Spinal cord (tissue), 10 donors: ENCODE measurements at places on chromosomes 7 and 10. TPM values are rescaled to one million over a fixed set of nuclear protein-coding genes. Genes with fewer than 3 reads are reported as not detected.

MYL10 gene
- not detected for total RNA-seq

PTPRE gene
- total RNA-seq = 36.5 TPM

COL26A1 gene
- 17.4 TPM for total RNA-seq

CXCL12 gene
- total RNA-seq = 103 TPM

NPSR1 gene
- total RNA-seq = 0.11 TPM

BMPR1A gene
- 84.0 TPM for total RNA-seq

AEBP1 gene
- 39.9 TPM for total RNA-seq

ANXA11 gene
- 22.8 TPM for total RNA-seq

AFAP1L2 gene
- total RNA-seq = 48.3 TPM

PPP1R17 gene
- 1.8 TPM for total RNA-seq

OPN4 gene
- not detected for total RNA-seq

KLF14 gene
- 0.22 TPM for total RNA-seq

MYO1G gene
- 0.55 TPM for total RNA-seq

HOXA1 gene
- total RNA-seq = 1.2 TPM

CPA4 gene
- total RNA-seq = 2.1 TPM

MALSU1 gene
- 61.1 TPM for total RNA-seq

- DNase-seq = peak; percentile 37
These were observed at the start of gene CPED1 for GRCh38 chr7:120988591-120989256. Gene CPED1, plus strand, starts transcription at chr7:120988711. Its CDS starts 911 bp downstream, at chr7:120989622.

- DNase-seq = no peak
These were observed 607.1 kb downstream of the SDK1 start for GRCh38 chr7:3908153-3908552.

DNA sequence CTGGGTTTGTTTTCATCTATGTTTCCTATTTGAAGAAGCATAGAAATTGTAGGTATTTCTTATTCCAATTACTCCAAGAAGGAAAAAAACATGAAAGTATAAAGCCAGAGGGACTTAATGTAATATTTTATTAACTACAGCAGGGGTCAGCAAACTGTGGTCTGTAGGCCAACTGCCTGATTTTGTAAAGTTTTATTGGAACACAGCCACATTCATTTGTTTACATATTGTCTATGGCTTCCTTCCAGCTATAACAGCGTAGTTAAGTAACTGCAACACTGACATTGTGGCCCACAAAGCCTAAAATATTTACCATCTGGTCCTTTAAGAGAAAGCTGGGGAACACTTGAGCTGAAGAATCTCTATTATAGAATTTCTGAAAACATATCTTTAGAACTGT, 306.2 kb downstream of the BICC1 start:
- DNase-seq = no peak

GRCh38 chr7:22116451-22117030, 170.8 kb upstream of the CDCA7L start:
- no peak for DNase-seq

- no peak for DNase-seq
These were observed 256.8 kb downstream of the ELFN1 start for GRCh38 chr7:1926908-1927306.

GRCh38 chr10:73875139-73875475, 752 bp upstream of the CAMK2G start:
- DNase-seq = no peak

- no peak for DNase-seq
These were observed 30.6 kb downstream of the APBB1IP start for GRCh38 chr10:26468700-26469099.

DNA sequence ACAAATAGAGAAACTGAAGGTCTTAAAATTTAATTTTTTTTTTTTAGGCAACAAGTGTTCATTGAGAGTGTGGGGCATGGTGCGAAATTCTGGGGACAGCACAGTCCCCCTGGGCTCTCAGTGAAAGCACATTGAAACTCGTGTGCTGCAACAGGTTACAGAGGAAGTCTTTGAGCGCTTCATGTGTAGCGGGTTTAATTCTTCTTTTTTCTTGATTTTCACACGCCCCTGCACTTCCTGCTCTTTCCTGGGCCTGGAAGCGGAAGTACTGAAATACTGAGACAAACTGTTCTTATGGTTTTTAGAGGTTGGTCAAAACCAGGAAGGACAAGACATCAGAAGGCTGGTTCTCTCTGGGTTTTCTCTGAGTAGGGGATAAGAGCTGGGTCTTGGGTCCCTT, 203.5 kb downstream of the PTEN start:
- no peak for DNase-seq

DNA sequence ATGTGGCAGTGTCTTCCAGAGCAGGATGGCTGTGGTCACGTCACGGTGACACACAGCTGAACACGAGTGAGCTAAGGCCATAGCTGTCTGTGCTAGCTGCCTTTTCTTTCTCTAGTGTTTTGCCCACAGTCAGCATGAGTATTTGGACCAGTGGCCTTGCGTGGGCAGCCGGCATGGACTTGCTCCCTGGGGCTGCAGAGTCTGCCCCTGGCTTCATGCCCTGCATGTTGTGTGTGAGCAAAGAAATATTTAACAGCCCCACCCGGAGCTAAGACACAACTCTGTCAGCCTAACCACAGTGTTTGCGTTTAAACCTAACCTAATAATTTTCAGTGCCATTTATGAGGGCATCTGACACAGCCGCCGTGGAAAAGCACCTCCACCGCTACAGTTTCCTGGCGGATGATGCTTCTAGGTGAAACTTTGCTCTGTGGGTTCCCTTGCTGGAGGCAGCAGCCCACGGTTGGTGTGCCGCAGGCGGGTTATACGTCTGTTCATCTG, 14.6 kb downstream of the CHST12 start:
- no peak for DNase-seq

- no peak for DNase-seq
These were observed 83.9 kb upstream of the UNC5B start for GRCh38 chr10:71128311-71128980.

- no peak for DNase-seq
These were observed 74.3 kb upstream of the MKX start for GRCh38 chr10:27819781-27820531.

GRCh38 chr7:75536491-75536890, 44.4 kb downstream of the SPDYE5 start:
- DNase-seq = no peak

GRCh38 chr10:123096452-123096851, 39.3 kb upstream of the HMX3 start:
- no peak for DNase-seq

DNA sequence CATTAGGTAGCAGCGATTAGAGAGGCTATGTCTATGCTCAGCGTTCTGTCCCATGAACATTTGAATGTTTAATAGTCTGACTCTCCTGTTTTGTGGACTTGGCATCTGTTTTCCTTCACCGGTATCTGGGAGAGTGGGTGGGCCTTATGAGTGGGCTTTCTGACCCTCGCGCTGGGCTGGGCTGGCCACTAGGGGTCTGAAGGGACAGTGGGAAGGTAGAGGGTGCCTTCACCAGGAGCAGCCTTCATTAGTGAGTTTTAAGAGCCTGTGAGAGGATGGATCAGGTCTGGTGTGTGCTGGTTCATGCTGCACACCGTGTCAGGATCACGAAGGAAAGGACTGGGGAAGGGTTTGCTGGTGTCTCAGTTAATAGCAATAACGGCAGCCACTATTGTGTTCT, 33.4 kb downstream of the DCLRE1A start:
- no peak for DNase-seq

DNA sequence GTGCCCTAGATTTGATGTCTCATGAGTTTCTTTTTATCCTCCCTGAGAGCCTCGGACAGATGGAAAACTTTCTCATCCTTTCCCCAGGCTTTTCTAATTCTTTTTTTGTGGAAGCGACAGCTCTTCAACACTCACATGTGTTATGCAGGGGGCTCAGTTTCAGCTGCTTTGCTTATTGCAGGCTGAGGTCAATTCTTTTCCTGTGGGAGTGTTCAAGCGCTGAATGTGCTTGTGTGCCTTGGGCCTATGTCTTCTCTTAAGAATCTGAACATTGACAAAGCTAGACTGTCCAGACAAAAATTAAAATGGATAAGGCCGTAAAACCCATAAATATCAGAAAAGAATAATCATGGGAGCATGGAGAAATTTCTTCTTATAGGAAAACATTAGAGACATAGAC, 125.2 kb upstream of the STEAP4 start:
- no peak for DNase-seq

DNA sequence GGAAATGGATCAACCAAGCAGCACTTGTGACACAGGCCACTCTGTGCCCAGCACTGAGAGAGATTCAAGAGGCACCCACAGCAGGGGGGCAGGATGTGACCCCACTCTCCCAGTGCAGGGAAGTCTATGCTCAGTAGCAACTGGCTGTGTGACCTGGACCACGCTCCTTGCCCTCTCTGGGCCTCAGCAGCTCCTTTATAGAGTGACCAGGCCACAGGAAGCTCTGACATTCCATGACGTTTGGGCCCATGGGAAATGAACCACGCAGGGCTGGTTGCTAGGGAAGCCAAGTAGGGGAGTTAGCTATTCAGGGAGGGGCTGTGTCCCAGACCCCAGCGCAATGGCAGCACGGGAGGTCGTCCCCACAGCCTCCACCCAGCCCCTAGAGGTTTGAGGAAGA, 232.6 kb downstream of the USP6NL start:
- no peak for DNase-seq

GRCh38 chr7:46153951-46154787, 233.1 kb upstream of the IGFBP3 start:
- no peak for DNase-seq

- no peak for DNase-seq
These were observed 189.1 kb upstream of the PRSS1 start for GRCh38 chr7:142560166-142560565.

DNA sequence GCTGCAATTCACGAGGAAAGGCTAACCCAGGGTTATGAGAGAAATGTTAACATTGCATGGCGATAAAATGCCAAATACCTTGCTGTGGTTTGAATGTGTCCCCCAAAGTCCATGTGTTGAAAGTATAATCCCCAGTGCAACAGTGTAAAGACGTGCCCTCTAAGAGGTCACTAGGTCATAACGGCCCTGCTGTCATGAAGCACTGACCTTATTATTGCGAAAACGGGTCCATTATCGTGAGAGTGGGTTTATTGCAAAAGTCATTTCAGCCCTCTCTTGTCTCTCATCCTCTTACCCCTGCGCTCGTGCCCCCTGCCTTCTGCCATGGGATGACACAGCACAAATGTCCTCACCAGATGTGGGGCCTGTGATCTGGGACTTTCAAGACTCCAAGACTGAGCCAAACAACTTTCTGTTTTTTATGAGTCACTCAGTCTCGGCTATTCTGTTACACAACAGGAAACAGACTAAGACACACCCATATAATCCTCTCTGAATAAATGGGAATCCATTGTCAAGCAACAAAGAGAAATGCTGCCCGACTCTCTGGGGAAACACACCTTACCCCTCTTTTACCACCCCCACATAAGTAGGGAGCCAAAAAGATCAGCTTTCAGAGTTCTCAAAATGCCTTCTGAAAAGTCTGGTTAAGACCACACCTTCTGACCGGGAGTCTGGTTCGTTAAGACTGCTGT, 73.1 kb upstream of the UCN3 start:
- no peak for DNase-seq

- no peak for DNase-seq
These were observed 78.5 kb downstream of the LHPP start for GRCh38 chr10:124539935-124540641.

GRCh38 chr10:130454543-130455000, 318.4 kb downstream of the GLRX3 start:
- no peak for DNase-seq

DNA sequence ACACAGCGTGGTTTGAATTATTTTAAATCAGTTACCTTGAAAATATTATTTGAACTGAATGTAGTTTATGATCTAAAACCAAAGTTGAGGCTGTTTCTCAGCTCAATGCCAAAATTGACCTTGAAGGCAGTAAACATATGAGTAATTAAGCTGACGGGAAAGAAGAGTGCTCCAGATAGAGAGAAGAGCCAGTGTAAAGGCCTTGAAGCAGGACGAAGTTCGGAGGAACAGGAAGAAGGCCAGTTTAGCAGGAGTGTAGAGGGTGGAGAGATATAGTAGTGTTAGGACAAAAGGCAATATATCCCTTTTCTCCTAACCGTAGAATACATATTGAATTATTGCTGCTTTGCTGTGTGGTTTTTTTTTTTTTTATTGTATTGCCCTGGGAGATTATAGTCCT, 63.2 kb downstream of the CYP51A1 start:
- no peak for DNase-seq

- no peak for DNase-seq
These were observed 167.3 kb downstream of the CREB5 start for GRCh38 chr7:28579571-28579970.

GRCh38 chr7:154638286-154638685, 364.6 kb downstream of the PAXIP1 start:
- DNase-seq = no peak

DNA sequence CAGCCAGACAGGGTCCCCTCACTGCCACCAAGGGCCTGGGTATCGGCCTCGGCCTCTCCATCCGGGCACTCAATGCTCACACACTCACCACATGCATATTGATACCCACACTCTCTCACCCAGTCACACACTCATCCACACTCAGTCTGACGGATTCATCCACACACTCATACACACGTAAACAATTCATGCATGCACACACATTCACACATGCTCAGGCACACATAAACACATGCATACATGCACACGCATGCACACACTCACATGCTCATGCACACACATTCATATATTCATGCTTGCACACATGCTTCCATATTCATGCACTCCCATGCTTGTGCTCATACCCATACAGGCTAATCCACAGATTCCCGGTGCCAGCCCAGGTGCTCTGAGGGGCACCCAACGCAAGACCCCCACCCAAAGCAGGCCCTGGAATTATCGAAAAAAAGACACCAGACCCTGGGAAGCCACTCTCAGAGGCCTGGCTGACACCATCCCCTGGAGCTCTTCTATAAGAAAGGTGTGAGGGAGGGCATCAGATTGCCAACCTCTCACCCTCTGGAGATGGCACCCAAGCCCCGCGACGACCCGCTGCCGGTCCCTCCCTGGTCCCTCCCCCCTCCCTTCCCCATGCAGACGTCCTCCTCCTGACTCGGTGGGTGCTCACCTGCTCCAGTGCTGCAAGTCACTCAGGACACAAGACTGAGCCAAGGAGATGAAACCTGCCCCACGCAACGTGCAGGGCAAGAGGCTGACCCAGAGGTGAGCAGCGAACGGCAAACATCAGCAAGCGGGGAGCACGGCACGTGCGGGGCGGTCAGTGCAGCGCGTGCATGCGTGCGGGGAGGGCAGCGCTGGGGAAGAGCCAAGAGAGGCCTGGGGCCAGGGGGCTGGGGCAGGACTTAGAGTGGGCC, 15.2 kb downstream of the STK32C start:
- no peak for DNase-seq

- no peak for DNase-seq
These were observed 73.0 kb upstream of the CTTNBP2 start for GRCh38 chr7:117946151-117946633.

DNA sequence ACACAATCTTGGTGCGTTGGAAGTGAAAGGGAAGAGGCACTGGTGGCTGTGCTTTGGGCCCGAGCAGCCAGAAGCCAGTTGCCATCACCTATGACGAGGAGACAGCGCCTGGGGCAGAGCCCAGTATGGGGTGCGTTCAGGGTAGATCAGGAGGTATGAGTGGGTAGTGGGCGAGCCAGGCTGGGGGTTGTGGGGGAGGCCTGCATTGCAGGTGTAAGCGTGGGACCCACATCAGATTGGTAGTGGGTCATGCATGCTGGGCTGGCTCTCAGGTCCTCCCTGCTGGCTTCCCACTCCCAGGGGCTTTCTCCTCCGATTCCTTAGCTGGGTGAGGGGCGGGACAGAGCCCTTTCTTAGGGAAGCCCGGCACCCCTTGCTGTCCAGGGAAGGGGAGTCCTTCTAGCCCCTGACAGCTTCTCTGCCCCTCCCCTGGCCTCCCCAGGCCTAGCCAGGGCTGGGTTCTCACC, 445 bp upstream of the PVRIG start:
- DNase-seq = no peak
